HEK293T (cell line): ENCODE measurements at places on chromosomes 5 and 9.

- peak; percentile 81 for DNase-seq
Measured at GRCh38 chr9:129143031-129143927, 32.1 kb downstream of the PTPA start.

GRCh38 chr9:6955251-6955921 is 197.6 kb downstream of the KDM4C start:
- DNase-seq, result no peak

GRCh38 chr5:156330141-156330870 is 3.3 kb downstream of the SGCD start:
- DNase-seq, result no peak

DNA sequence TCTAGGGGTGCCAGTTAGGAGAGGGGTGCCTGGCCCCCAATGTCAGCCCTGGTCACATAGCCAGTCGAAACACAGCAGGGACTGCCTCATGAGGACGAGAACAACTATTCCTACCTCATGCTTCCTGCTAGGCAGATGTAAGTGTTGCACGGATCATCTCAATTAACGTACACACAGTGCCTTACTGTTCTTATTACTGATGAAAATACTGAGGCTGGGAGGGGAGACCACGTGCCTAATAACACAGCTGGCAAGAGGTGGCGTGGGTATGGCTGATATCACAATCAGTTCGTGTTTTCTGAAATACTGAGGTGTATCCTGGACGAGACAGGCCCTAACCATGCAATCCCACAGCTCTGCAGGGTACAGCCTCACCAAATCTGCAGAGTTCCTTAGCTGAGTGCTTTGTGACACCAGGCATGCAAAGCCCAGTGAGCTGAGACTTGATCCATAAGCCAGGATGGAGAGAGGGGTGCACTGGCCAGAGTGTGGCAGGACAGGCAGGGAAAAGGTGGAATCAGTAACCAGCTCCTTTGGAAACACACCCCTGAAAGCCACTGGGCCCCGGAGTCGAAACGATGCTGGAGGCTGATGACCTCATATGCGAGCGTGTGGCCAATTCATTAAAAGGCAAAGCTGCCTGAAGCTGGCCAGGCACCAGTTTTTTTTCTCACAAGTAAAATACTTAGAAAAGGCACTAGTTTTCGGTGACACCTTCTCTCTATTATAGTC is 63.9 kb downstream of the PRRT1B start:
- DNase-seq, result no peak

GRCh38 chr9:30075451-30076199 is 2308.8 kb upstream of the ACO1 start:
- DNase-seq, result no peak

GRCh38 chr5:172632346-172633092 is 8.5 kb upstream of the NEURL1B start:
- no peak for DNase-seq

- DNase-seq, result no peak
Measured at GRCh38 chr5:405421-405820, 37.6 kb upstream of the EXOC3 start.

GRCh38 chr5:116980581-116980980 is 406.0 kb upstream of the SEMA6A start:
- DNase-seq, result no peak

DNA sequence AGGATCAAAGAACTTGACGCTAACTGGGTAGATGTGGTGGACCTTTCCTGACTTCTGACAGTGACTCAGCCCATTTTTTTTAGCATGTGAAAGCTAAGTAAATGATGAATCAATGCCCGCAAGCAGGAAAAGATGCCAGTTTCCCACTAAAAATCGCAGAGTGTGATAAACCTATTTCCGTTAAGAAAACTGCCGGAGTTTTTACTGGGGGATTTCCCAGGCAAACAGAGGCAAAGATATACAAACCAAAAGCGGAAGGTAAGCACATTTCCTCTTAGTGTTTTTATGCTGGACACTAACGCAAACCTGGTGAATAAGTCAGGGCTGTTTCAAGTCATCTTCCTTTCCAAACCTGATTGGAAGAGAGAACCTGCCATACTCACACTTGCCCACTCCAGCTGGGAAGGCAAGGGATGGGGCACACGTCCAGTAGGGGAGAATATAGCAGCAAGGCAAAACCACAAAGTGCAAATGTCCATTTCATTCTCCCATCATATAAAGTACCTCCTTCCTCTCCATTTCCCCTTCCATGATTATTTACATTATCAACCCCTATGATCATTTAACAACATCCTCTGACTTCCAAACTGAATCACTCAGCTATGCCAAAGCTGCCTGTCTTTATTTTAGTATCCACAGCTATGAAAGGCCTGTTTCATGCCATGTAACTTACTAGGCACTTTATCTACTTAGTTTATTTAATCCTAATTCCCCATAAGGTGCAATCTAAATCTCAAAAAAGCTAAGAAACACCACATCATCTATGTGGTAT is 349.7 kb upstream of the RFX3 start:
- no peak for DNase-seq

DNA sequence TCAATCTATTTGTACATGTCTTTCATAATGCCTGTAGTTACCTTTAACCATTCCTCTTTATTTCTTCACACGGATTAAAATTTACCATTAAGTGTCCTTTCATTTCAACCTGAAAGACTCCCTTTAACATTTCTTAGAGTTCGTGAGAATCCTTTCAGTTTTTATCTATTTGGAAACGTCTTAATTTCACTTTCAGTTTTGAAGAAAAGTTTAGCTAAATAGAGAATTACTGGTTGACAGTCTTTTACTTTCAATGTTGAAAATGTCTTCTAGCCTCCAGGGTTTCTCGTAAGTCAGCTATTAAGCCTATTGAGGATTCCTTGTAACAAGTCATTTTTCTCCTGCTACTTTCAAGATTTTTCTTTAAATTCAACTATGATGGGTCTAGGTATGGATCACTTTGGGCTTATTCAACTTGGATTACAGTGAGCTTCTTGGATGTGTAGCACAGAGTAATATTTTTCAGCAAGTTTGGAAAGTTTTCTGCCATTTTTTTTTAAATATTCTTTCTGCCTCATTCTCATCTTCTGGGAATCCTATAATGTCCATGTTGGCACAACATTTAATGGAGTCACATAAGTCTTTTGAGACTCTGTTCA is 48.5 kb downstream of the RFX3 start:
- no peak for DNase-seq

- no peak for DNase-seq
Measured at GRCh38 chr5:151026679-151027078, 6.3 kb downstream of the GPX3 start.

DNA sequence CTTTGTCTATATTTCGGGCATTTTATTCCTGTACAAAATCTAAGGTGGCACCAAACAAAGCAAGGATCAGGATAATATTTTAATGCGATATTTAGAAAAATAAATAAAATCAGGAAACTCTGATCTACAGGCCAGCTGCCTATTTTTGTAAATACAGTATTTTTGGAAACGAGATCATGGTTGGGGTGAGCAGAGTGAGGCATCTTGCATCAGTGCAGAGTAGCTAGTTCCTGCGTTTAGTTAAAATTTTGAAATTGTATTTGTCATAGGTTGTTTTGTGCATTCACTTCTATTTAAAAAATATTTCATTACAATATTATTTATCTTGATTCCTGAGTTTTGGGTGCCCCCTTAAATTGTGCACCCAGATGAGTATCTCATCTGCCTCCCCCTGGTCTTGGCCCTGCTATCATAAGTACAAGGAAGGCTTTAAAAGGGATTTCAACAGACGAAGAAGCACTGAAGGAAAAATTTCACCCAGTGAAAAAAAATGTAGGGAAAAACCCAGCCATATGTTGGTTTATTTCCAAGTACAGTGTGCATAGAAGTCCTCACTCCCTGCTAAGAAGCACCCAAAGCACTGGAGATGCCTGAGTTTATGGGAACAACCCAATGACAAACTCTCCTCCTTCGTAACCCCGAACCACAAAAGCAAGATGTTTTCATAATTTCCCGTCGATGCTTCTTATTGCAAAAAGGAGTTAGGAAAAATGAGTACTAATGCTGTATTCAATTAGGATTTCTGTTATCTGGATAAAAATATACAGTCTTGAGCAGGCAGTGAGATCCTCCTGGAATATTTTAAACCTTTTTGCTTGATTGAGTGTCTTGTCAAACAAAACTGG is 304.7 kb upstream of the CLINT1 start:
- no peak for DNase-seq

DNA sequence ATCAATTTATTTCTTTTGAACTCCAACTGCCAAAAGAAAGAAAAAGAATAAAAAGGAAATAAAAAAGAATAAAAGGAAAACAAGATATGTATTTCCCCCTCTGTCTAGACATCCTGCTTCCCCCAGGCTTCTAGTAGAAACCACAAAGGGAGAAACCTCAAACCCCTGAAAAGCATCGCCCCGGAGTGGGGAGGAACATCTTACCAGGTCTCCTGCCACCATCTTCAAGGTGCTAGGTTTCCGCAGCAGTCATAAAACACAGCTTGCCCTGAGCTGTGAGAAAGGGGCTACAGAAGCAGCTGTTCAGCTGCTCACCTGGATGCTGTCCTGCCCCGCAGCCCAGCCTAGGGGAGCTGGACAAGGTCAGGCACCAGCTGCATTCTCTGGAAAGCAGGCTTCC is 487.7 kb downstream of the GADD45G start:
- DNase-seq, result no peak

DNA sequence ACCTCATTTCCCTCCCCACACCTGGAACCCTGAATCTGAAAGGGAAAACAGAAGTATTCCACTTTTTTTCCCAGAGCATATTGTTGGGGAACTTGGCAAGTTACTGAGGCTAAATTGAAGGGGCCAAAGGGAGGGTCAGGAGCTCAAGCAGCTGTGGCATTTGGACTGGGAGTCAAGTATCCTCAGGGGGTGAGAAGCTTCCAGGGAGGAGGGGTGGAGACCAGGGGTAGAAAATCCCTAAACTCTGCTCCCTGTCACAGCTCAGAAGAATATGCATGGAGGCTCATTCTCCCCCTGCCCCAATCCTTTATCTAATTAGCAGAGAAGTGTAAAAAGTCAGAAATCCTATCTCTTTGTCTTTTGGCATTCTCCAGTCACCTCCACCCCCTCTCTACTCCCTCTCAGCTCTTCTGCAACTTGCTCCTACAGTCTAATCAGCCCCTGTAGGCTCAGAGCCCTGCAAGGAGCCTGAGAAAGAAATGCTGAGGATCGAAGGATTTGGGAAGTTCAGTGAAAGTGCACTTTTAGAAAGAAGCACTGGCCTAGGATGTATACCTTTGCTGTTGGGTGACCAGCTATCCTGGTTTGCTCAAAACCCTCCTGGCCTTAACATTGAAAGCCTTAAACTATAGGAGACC is 5.7 kb upstream of the WNT8A start:
- no peak for DNase-seq

- DNase-seq, result no peak
Measured at GRCh38 chr9:71685394-71685793, 82.9 kb downstream of the CEMIP2 start.

DNA sequence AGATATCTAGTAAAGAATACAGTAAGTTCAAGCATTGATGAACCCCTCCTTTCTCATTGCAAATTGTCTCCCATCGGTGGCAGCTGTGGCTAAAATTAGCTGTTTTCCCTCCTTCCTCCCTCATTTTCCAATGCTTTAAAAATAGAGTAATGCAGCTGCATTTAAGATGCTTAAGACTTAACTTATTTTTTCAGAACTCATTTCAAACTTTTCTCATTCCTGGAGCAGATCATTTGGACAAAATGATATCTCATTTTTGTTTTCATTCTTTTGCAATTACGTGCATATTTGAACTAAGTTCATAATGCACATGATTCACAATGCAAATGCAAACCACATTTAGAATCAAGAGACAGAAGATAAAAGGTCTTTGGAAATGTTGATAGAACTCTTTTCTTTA is 14.6 kb downstream of the HSPB3 start:
- DNase-seq, result no peak

- no peak for DNase-seq
Measured at GRCh38 chr5:27516437-27516836, 478.1 kb upstream of the CDH9 start.
